ENCODE measurements at places on chromosomes 12 and 14. TPM values are rescaled to one million over a fixed set of nuclear protein-coding genes. Genes with fewer than 3 reads are reported as not detected.

DNA sequence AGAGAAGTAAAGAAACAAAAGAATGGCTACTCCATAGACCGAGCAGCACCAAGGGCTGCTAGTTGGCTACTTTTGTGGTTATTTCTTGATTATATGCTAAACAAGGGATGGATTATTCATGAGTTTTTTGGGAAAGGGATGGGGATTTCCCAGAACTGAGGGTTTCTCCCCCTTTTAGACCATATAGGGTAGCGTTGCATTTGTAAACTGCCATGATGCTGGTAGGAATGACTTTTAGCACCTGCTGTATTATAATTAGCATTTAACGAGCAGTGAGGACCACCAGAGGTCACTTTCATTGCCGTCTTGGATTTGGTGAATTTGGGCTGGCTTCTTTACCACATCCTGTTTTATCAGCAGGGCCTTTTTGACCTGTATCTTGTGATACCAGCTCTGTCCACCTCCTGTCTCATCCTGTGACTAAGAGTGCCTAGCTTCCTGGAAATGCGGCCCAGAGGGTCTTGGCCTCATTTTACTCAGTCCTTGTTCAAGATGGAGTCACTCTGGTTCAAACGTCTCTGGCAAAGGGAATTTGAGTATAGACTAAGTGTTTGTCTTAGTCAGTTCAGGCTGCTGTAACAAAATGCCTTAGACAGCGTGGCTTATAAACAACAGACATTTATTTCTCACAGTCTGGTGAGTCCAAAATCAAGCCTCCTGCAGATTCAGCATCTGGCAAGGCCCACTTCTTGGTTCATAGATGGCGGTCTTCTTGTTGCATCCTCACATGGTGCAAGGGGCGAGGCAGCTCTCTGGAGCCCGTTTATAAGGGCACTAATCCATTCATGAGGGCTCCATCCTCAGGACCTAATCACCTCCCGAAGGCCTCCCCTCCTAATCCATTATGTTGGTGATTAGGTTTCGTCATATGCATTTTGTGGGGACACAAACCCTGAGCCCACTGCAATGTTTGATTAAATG, 348.3 kb upstream of the SFSWAP start:
- no peak overlapping the region for H3K27ac ChIP-seq
- no peaks in the 10 kb centered on the region for H3K4me1 ChIP-seq
- H3K27me3 ChIP-seq: peaks cover 8% of the 10 kb centered on the region
- H3K36me3 ChIP-seq: no peaks in the 10 kb centered on the region

DNA sequence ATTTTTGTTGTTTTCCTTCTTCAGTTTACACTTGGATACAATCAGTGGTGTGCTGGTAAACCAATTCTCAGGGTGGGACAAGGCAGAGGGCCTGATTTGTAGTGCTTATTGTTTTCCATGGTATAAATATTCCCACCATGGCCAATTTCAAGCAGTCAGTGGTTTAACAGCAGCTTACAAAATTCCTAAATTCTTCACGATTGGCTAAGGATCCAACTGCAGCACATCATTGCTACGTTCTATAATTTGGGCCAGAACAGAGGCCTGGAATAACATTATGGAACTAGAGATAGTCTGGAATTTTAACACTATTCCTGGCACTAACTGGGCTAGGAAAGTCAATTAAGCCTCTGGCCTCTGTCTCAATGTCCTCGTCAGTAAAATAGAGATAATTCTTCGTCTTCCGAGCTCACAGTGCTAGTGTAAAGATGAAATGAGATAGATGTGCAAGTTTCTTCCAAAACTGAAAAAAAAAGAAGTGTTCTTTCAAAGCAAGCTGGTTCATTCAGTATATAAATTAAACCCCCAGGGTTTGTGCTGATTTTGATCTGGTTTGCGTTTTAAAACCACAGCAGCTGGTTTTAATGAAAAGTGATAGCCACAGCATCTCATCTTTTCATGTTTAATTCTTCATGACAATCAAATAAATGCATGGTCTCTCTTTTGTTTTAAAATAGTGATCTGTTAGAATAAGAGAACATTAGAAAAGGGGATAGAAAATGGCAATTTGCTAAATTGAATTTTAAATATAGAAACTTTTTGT, 104.1 kb downstream of the EPS8 start:
- H3K4me1 ChIP-seq: no peaks in the 10 kb centered on the region
- no peak overlapping the region for H3K27ac ChIP-seq
- no peak for DNase-seq
- H3K4me3 ChIP-seq: no peak overlapping the region
- H3K27me3 ChIP-seq: peaks cover 28% of the 10 kb centered on the region

DNA sequence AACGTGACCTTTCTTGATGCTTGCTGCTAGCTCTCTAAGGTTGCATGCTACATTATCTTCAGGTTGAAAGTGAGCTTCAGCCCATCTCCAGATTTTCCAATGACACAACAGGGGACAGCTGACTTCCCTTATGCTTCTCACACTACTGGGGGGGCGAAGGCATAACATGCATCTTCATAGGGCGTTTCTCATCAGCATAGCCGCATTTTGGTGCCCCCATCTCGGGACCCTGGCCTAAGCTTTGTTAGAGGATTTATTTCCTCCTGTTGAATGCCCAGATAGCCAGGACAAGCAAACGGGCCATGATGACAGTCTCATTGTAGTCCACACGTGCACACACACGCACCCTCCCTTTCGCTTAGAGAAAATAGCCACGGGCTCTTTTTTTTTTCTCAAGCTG, 30.7 kb downstream of the SSPN start:
- no peak overlapping the region for H3K27ac ChIP-seq
- H3K4me3 ChIP-seq: no peak overlapping the region
- peaks cover 46% of the 10 kb centered on the region for H3K27me3 ChIP-seq

- no peak for DNase-seq
- H3K36me3 ChIP-seq: no peaks in the 10 kb centered on the region
- no peak overlapping the region for H3K4me3 ChIP-seq
- H3K4me1 ChIP-seq: peaks cover 14% of the 10 kb centered on the region
Measured at GRCh38 chr14:31411218-31411727, 9.1 kb downstream of the HEATR5A start.

GRCh38 chr12:71475280-71475679, 35.7 kb downstream of the LGR5 start:
- no peak overlapping the region for H3K4me3 ChIP-seq
- H3K27me3 ChIP-seq: peaks cover 10% of the 10 kb centered on the region
- H3K36me3 ChIP-seq: no peaks in the 10 kb centered on the region
- DNase-seq: no peak
- no peak overlapping the region for H3K27ac ChIP-seq
- H3K4me1 ChIP-seq: no peaks in the 10 kb centered on the region

DNA sequence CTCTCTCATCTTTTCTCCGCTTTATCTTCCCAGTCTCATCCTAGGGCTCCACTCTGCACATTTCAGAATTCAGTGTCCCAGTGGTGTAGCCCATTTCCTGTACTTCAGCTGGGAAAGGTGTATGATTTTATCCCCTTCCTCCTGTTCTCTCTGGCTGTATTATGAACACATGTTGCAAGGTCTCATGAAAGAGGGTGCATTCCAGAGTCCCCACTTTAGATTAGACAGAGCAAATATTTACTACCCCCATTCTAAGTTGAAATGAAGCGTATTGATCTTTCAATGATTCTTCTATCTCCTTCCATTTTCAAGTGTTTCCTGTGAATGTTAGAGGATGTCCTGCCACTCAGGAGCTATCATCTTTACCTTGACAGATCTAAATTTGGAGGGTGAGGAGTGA, 123.2 kb downstream of the WIF1 start:
- no peaks in the 10 kb centered on the region for H3K36me3 ChIP-seq
- peaks cover 13% of the 10 kb centered on the region for H3K27me3 ChIP-seq

DNA sequence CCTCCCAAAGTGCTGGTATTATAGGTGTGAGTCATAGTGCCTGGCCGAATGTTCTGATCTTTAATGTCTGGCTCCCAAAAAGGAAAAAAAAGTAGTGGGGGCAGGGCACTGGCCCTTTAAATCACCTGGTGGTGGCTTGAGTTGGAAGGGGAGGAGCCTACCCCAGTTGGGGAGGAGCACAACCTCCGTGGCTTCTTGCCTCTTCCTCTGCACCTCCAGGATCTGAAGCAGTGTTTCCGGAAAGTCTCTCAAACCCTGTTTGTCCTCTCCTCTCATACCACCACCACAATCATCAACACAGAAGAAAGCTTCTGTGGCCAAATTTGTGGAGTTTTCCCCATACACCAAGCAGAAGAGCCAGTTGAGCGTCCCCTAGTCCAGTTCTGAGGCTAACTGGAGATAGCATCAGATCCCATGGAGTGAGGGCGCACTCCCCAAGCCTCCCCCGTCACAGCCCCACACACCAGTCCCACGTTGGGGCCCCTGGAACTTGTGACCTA, 24.3 kb upstream of the RCOR1 start:
- DNase-seq: peak; percentile 71
- H3K4me3 ChIP-seq: peak overlapping the region; percentile 25
- H3K27ac ChIP-seq: peak overlapping the region; percentile 80

DNA sequence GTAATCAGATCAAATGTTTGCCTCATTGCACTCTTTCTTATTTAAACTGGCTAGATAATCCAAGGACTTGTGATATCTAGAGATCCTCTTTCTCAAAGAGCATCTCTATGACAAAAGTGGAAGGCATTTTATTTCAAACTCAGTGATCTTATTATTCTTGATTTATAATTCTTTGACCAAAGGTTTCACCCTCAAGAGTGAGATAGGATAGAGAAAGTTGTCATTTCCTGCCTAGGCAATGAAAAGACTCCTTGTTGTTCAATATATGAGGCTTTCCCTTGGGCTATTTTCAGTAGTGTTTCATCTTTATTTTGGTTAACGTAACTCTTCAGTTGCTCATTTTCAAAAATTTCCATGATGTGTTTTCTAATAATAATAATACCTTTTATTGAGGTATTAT, 18.0 kb upstream of the INSM2 start:
- no peaks in the 10 kb centered on the region for H3K36me3 ChIP-seq
- no peak overlapping the region for H3K4me3 ChIP-seq
- DNase-seq: no peak
- H3K27me3 ChIP-seq: peaks cover 9% of the 10 kb centered on the region
- no peaks in the 10 kb centered on the region for H3K4me1 ChIP-seq
- no peak overlapping the region for H3K27ac ChIP-seq

- no peak overlapping the region for H3K27ac ChIP-seq
- no peak for DNase-seq
Measured at GRCh38 chr14:33045760-33046159, 107.1 kb downstream of the NPAS3 start.

DNA sequence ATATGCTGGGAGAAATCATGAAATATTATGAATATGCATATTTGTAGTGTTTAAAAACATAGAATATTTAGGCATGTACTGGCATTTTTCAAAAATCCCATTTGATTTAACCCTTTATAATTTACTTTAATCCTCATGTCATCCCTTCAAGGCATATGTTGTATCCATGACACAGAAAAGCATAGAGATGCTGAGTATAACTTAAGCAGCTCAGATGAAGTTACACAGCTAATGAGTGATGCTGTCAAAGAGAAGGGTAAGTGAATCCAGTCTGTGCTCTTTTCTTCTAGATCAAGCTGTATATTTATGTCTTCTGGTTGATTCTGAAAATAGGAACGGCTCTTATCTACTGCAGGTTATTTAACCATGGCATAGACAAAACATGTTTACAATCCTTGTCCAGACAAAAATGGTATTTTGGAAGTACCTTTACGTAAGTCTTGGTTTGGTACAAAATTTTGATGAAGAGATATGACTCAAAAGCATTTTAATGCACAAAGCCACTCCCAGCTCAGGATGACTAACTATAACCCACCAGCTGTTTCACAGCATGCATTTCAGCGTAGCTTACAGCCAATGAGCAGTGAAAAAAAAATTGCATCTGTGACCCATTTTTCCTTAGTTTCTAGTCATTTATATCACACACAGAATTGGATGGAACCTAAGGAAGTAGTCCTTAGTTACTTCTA, 201.7 kb downstream of the STXBP6 start:
- no peak overlapping the region for H3K4me3 ChIP-seq
- no peaks in the 10 kb centered on the region for H3K36me3 ChIP-seq
- no peak overlapping the region for H3K27ac ChIP-seq
- H3K27me3 ChIP-seq: peaks cover 25% of the 10 kb centered on the region
- H3K4me1 ChIP-seq: no peaks in the 10 kb centered on the region

DNA sequence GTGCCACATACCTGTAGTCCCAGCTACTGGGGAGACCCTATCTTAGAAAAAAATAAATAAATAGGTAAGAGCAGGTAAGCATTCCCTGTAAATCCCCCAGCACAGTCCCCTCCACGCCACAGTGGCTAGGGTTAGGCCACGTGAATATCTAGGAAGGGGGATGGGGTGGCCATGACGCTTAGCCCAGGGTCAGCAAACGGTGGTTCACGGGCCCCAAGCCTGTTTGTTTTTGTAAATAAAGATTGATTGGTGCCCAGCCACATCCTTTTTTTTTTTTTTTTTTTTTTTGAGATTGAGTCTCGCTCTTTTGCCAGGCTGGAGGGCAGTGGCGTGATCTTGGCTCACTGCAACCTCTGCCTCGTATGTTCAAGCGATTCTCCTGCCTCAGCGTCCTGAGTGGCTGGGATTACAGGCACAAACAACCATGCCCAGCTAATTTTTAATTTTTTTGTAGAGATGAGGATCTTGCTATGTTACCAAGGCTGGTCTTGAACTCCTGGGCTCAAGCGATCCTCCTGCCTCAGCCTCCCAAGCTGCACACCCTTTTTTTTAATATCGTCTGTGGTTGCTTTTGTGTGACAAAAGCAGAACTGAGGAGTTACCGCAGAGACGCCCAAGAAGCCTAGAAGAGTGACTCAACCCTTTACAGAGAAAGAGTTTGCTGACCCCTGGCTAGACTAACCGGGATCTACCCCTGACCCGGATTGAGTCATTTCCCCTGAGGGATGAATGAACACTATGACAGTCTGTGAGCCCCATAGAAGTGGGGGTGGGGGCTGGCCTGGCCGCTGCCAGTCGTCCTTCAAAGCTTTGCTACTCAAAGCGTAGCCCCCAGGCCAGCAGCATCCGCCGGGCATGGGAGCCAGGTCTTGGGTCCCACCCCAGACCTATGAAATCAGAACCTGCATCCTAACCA, 113.7 kb upstream of the NCOR2 start:
- DNase-seq: peak; percentile 59
- H3K4me3 ChIP-seq: no peak overlapping the region
- H3K27ac ChIP-seq: no peak overlapping the region
- H3K27me3 ChIP-seq: peaks cover 16% of the 10 kb centered on the region

GRCh38 chr14:26984311-26985177, 386.7 kb upstream of the NOVA1 start:
- H3K36me3 ChIP-seq: no peaks in the 10 kb centered on the region
- no peak for DNase-seq
- no peak overlapping the region for H3K27ac ChIP-seq
- no peaks in the 10 kb centered on the region for H3K4me1 ChIP-seq
- H3K4me3 ChIP-seq: no peak overlapping the region

GRCh38 chr12:110174373-110174996, 50.3 kb downstream of the IFT81 start:
- no peak overlapping the region for H3K27ac ChIP-seq
- no peak overlapping the region for H3K4me3 ChIP-seq
- no peaks in the 10 kb centered on the region for H3K27me3 ChIP-seq
- no peak for DNase-seq
- H3K4me1 ChIP-seq: no peaks in the 10 kb centered on the region
- no peaks in the 10 kb centered on the region for H3K36me3 ChIP-seq

The ACVRL1 gene
- total RNA-seq: not detected

The C12orf54 gene
- total RNA-seq: not detected

The IL22 gene
- total RNA-seq: not detected

The DDIT3 gene
- total RNA-seq: 15.3 TPM

The MTERF2 gene
- 5.6 TPM for total RNA-seq

The SNAPC1 gene
- total RNA-seq: 5.8 TPM

The TAS2R42 gene
- not detected for total RNA-seq

The TBX3 gene
- total RNA-seq: not detected

The ENDOU gene
- not detected for total RNA-seq

The ASIC1 gene
- total RNA-seq: 28.3 TPM

The BAZ1A gene
- 48.7 TPM for total RNA-seq

The CLECL1 gene
- total RNA-seq: 8.8 TPM

All from activated CD8-positive, alpha-beta memory T cell treated with anti-CD3 and anti-CD28 coated beads, Interleukin-2, amount 10 ng/mL, durations not matched to agents 7 days and 5 days (primary cell).